ENCODE measurements at places on chromosomes 7 and 10.

DNA sequence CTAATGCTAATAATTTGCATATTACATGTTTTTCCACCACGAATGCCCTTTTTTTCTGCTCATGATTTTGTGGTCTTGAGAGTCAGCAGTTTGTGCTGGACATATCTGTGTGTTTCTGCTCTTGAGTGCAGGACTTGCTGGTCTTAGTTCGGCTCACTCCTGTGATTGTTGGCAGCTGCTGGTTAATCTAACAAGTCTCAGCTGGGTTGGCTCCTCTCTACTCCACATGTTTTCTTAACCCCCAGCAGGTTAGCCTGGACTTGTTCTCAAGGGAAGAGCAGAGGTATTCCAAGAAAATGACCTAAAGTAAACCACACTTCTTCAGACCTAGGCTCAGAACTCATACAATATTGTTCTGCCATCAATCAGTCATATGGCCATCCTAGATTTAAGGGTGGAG lies 1238.9 kb downstream of the XPNPEP1 start:
- no peak for DNase-seq

- DNase-seq = no peak
Observed at GRCh38 chr7:129882531-129882930, 70.2 kb downstream of the UBE2H start.

DNA sequence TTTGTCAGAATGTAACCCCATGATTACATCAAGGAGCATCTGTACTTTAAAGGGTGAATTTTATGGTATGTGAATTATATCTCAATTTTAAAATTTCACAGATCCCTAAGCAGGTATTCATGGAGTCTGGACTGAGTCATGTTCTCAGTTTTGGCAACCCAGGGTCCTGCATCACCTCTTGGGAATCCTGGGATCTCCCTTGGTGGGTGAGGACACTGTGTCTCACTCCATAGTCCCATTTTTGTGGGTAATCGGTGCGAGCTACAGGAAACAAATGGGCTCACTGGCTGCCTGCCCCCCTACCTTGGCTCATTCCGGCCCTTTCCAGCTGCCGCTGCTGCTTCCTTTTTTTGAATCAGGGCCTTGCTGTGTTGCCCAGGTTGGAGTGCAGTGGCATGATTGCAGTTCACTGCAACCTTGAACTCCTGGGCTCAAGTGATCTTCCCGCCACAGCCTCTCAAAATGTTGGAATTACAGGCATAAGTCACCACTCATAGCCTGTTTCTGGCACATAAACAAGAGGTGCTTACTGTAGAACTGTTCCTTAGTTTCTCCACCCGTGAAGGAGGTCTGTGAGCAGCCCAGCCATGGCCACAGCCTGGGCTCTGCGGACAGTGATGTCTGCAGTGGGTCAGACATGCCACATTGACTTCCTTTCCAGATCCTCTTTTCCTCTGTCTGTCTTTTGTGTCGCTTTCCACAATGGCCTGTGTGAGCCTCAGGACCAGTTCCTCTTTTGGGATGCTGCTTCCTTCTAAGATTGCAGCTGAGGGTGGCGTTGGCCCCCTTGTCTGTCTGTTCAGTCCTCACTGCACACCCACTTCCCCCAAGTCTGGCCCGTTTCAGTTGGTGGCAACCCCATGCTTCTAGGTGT lies 14.5 kb downstream of the PALD1 start:
- no peak for DNase-seq

GRCh38 chr10:110511734-110512449 lies 14.2 kb downstream of the DUSP5 start:
- no peak for DNase-seq

GRCh38 chr10:25125201-25125611 lies 49.6 kb upstream of the GPR158 start:
- DNase-seq = no peak

DNA sequence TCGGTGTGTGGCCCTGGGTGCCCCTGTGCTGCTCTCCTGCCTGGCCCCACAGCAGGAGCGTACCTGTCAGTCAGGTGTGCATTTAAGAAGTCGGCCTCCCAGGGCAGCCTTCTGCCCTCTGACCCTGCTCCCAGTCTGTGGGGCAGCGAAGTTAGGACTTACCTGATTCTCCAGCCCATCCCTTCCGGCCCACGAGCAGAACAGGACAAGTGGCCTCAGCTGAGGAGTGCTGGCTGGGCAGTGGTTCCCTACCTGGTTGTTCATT lies 24.7 kb downstream of the CTBP2 start:
- no peak for DNase-seq

- DNase-seq = no peak
Observed at GRCh38 chr7:137986252-137987017, 15.5 kb downstream of the CREB3L2 start.

DNA sequence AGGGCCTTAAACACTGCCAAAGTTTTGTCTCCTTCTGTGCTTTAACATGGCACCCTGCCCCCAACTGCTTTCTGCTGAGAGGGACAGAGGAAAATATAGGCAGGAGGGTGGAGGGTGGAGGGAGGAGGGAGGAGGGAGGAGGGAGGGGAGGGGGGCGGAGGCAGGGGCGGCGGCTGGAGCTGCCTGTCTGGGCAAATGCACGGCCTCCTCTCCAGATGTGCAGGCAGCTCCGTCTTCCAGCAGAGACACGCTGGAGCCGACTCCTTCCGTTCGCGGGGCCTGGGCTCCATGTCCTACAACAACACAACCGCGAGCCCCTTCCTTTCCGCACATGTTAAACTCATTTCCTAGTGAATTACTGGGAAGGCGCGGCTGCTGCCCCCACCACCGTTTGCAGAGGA lies 14.2 kb downstream of the EBF3 start:
- DNase-seq = no peak

DNA sequence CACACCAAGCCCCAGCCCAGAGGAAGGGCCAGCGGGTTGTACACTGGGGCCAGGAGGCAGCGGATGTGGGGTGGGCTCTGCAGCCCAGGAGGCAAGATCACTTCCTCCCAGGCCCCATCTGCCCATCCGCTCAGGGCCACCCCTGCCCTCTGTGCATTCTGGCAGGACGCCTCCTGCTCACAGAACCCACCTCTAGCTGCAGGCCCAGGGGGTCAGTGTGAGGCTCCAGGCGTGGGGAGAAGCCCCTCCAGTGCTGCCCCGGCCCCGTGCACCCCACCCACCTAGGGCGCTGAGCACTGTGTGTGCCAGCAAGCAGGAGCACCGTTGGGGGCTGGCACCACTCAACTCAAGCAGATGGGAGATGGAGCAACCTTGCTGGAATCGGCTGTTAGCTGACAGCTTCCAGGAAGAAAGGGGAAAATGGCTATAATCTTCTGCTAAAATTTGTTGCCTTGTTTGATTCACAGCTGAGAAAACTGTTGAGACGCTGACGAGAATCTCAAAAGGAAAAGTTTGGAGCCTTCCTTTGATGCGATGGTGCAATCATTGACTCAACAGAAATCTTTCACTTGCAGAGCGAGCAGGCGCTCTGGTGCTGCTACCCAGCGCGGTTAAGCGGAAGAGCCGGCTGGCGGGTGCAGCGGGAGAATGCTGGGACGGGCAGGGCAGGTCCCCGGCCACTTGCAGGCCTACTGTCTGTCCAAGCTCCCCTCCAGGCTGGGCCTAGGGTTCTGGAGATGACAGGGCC lies 276.1 kb downstream of the ELFN1 start:
- no peak for DNase-seq

DNA sequence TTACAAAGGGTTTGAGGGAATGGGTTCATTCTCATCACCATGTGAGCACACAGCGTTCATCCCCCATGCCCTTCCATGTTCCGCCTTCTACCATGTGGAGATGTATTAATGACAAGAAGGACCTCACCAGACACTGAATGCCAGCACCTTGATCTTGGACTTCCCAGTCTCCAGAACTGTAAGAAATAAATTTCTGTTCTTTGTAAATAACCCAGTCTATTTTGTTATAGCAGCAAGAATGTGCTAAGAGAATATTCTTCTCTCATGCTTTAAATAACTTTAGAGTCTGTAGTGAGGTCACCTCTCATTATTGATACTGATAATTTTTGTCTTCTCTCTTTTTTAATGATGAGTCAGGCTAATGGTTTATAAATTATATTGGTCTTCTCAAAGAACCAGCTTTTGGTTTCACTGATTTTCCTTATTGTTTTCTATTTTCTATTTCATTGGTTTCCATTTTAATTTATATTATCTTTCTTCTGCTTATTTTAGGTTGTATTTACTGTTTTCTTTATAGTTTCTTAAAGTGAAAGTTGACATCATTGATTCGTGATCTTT lies 3.1 kb upstream of the PDIA4 start:
- DNase-seq = no peak

DNA sequence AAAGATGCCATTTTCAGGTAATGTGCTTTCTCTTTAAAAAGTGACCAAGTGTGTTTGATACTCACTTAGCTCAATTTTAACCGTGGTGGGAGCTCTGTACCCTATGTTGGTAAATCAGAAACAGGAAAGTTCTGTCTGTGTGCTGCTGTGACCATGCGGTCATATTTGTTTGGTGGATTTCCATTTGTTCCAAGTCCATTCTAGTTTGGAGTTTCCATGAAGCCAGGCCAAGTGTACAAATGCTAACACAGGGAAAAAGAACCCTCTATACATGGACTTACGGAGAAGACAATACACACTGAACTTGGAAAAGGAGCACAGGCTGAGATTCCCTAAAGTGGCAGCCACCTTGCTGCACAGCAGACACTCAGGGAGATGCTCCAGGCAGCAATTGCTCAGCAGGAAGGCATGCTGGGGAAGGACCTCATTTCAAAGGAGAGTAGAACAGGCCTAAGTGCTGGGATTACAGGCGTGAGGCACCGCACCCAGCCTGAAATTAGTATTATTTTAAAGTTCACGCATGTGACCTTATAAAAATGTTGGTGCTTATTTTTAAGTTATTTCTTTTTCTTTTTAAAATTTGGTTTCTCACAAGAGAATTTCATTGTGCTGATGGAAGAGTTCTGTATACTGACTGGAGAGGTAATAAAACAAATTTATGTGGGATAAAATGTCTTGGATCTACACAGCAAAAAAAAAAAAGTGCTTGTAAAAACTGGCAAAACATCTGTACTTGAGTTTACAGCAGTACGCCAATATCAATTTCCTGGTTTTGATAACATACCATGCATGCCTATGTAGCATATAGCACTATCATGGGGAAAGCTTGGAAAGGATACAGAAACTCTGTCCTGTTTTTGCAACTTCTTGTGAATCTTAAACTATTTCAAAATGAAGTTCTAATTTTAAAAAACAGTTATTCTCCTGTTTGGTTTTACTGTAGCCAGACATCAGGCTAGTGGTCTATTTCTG lies 436.2 kb downstream of the KCNMA1 start:
- no peak for DNase-seq

GRCh38 chr10:121830101-121830500 lies 97.7 kb downstream of the ATE1 start:
- DNase-seq = no peak

- DNase-seq = no peak
Observed at GRCh38 chr10:15374156-15374555, 3.1 kb upstream of the FAM171A1 start.

DNA sequence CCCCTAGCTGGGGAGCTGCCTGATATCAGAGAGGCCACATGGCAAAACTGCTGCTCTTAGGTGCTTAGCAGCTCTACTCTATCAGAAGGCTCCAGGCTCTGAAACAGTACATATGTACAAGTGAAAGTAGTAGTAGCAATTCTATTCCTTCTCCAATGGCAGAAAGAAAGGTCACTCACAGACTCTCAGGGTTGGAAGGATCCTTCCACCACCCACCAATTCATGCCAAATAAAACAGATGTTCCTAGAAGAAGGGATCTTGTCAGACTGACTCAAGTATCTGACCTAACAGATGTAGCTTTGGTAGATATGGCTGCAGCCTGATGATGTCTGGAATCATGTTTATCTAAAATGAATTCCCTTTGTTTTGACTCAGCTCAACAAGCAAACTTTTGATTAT lies 8.0 kb upstream of the ALDH18A1 start:
- DNase-seq = no peak

DNA sequence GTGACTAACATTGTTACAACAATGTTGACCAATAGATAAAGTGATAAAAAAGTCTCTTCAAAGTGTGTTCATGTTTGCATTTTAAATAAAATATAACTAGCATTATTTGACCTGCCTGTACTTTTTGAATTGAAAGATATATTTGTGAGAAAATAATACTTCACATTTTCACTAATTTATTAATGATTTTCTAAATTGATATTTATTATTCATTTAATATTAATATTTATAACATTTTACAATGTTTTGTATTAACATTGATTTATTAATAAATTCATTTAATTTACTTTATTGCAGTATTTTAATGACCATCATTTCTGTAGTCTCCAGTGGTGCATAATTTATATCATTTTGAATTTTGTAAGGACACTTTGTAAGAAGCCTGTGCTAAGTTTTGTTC lies 150.0 kb upstream of the BET1 start:
- no peak for DNase-seq
